ENCODE measurements at places on chromosomes 2 and 18.

DNA sequence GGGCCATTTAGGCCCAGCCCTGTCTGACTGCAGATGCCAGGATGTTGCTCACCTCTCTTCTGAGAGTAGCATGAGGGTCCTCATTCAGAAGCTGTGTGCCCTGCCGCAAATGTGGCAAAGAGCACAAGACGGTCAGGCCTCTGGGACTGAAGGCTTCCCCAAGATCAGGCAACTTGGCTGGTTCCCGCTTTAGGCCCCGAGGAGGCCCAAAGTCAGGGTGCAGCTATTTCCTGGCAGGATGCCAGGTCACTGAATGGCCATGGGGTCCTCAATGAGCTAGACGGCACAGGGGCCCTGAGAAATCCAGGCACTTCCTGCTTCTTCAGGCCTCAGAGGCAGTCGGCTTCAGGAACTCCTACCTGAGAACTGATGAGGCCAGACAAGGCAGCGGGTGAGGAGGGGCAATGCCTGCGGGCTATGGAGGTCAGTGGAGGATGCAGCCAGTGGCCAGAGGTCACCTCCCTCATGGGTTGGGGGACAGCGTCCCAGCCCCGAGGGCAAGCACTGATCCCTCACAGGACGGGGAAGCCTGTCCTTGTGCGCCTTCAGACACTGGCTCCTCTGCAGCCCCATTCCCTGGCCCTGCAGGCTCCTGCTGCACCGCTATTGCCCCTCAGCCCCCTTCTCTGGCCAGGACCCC, 44.9 kb downstream of the LMAN2L start:
- no peak for DNase-seq

- DNase-seq: no peak
Observed at GRCh38 chr18:59352250-59352855, 6.7 kb downstream of the LMAN1 start.

DNA sequence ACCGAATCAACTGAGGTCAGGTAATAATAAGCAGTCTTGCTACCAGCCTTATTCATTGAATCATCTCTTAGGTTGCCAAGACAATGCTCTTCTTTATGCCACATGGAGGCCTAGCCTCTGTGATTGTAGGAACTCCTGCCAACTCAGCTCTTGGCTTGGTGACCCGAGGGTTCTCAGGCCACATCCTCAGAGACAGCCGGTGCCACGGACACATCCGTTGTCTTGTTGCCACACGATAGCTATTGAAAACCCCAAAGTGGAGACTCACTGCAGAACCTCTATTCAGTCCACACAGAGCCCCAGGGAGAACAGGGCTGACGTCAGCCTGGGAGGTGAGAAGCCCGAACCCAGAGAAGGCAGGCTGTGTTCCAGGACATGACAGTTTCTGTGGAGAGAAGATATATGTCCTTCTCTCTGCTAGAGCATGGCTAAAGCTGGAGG, 53.5 kb upstream of the TGFA start:
- DNase-seq: no peak

DNA sequence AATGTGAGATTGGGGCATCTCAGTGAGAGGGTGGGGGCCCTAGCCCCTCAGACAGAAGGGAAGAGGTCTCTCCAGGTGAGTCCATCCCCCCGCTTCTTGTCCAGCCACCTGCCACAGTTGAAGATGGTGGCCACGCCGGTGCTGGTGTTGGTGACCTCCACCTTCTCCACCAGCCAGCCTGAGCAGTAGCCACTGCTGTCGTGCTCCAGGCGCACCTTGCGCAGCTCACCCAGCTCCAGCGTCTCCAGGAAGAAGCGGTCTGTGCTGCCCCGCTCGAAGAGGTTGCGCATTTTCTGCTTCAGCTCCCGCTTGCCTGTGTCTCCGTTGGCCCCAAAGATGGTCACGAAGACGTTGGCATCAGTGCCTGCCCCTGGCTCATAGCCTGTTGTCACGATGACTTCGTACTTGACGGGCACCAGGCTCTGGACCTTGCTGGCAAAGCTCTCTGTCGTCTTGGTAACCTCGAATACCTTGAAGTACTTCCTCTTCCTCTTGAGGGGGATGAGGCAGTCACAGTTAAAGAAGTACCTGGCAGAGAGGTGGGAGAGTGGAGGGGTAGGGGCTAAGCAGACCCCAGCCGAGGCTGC, 179.5 kb downstream of the LOXHD1 start:
- no peak for DNase-seq

DNA sequence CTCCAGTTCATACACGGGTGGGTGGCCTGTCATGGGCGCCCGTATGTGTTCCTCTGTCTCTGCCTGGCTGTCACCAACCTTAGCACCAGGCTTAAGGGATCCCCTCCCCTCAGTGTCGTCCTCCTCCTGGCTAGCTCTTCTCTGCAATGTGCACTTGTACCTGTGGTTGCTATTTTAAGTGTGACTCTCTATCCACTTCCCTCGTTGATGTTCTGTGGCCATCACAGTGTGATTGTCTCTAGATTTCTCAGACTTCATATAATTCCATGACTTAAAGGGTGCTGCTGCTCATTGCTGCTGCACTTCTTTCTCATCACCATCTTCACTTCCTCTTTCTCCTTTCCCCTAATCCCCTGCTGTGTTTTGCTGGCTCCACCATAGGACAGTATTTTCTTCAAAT, 143.4 kb downstream of the EML6 start:
- DNase-seq: no peak

Measured in stimulated activated CD8-positive, alpha-beta memory T cell treated with anti-CD3 and anti-CD28 coated beads, Interleukin-2, amount 100 ng/mL, for 1 hour (primary cell).